ENCODE measurements at places on chromosomes 2 and 18.

GRCh38 chr2:121798617-121799016 is 43.2 kb downstream of the TSN start:
- no peak for DNase-seq

GRCh38 chr2:148096012-148096411 is 75.1 kb downstream of the MBD5 start:
- no peak for DNase-seq

DNA sequence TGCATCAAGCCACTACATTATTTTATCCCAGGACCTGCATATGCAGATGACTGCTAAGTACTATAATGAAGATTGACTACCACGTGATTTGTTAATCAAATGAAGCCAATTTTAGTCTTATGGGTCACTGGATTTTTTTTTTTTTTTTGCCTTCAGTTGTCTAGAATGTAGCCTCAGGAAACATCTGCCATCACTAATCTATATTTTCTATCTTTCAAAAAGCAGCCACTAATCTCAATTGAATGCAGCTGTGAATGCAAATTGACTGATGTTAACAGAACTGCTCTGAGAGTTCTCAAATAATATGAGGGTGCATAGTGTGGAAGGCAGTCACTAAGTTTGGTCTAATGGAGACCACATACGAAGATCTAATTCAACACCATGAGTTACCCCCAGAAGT is 106.3 kb downstream of the ABCA12 start:
- no peak for DNase-seq

DNA sequence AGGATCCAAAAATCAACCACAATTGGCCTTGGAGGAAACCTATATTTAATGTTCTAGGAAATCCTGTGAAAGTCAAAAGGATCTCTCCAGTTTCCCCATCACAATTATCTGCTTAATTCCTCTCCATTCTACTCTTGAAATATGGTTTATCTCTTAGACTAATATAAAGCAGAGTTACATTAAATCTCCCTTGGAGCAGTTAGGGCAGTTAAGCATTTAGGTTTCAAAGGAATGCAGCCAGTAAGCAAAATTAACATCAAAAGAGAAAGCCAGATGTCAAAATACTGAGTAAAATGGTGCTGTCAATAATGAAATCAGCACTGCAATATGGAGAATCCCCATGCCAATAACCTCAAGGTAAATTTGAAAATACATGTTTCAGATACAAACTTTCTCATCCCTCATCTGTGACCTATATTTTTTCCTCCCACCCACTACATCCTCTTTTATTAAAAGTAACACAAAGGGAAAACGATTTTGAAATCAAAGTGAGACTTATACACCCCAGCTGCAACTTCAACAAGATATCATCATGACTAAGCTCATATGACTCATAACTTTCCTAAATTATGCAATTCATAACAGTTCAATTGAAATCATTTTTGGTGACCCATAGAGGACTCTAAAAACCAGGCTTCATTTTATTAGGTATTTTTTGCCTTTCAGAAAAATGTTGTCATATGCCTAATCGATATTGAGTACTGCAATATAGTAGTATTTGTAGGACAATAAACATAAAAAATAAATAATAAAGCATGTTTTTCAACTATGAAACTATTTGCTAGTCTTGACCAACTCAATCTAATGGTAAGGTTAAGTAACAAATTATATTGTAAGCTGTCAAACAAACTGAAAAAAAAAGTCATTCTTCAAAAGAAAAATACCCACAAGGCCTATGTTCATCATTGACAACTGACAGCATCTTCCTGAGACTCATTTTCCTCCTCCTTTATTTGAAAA is 3.1 kb downstream of the ADAM17 start:
- DNase-seq, result no peak

DNA sequence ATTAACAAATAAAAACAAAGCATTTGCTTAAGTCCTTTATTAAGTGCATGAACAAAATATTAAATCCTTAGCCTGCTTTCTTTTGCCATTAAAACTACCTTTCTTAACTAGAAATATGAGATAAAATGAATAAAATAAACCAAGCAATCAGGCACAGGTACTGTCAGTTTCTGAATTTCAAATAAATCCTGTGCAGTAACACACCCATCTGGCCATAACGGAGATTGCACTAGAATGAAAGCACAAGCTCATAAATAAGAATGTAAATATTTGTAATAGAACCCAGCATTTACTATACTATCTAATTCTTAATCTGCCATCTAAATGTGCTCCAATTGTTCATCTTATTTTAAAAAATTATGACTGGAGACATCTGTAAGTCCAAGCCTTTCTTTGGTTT is 31.9 kb downstream of the PRKRA start:
- no peak for DNase-seq

- DNase-seq, result no peak
Measured at GRCh38 chr18:47050468-47050867, 15.0 kb upstream of the ELOA2 start.

DNA sequence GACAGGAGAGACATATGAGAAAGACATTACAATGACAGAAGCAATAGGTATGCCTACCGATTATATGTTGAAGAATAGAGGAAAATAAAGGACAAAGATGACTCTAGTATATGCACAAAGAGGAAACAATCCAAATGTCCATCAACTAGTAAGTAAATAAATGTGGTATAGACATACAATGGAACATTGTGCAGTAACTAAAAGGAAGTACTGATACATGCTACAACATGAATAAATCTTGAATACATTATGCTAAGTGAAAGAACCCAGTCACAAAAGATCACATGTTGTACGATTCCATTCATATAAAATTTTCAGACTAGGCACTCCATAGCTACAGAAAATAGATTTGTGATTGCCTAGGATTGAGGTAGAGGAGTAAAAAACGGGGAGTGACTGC is 28.5 kb upstream of the PGAP1 start:
- DNase-seq, result no peak

- DNase-seq, result no peak
Measured at GRCh38 chr2:9657731-9658130, 26.9 kb upstream of the YWHAQ start.

DNA sequence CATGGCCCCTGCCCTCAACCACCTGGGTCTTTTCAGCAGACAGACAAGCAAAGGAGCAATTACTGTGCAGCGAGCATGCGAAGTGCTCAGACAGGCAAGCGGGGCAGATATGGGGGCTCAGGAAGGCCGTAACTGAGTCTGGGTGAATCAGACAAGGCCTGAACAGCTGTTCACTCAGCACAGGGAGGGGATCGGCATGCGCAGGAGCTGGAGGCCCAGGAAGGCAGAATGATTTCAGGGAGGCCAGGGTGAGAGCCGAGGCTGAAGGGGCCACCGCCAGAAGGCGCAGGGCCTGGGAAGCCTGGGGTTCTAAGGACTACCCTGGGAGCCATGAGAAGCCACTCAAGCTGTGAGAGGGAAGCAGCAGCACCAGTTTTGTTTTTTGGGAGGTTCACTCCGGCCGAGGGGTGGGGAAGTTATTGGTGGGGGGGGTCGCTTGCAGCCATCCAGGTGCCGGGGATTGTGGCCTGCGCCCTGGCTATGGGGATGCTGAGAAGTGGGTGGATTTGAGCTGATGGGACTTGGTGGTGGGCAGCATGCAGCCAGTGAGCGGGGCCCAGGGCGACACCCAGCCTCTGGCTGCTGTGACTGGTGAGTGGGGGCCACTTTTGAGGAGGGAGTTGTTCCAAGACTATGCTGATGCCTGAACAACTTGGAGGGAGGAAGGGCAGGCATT is 132.2 kb downstream of the TSN start:
- DNase-seq, result no peak

DNA sequence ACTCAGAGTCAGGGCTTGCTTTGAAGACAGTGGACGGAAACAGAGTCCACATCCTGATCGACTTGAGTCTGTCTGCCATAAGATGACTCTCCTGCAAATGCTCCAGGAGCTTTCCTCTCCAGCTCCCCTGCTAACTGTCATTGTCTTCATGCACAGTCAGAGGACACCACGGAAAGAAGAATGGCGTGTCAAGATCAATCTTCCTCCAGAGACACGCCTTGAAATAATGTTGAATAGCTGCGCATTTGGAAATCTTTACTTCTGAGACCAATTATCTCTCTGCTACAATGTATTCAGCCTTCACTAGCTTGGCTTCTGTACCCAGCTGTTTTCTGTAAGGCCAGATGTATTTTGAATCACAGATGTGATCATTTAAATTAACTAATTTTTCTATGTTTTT is 457.2 kb downstream of the CDH2 start:
- DNase-seq, result no peak

GRCh38 chr2:190267302-190267701 is 52.3 kb downstream of the HIBCH start:
- no peak for DNase-seq

- no peak for DNase-seq
Measured at GRCh38 chr18:67411116-67411515, 105.4 kb downstream of the DSEL start.

DNA sequence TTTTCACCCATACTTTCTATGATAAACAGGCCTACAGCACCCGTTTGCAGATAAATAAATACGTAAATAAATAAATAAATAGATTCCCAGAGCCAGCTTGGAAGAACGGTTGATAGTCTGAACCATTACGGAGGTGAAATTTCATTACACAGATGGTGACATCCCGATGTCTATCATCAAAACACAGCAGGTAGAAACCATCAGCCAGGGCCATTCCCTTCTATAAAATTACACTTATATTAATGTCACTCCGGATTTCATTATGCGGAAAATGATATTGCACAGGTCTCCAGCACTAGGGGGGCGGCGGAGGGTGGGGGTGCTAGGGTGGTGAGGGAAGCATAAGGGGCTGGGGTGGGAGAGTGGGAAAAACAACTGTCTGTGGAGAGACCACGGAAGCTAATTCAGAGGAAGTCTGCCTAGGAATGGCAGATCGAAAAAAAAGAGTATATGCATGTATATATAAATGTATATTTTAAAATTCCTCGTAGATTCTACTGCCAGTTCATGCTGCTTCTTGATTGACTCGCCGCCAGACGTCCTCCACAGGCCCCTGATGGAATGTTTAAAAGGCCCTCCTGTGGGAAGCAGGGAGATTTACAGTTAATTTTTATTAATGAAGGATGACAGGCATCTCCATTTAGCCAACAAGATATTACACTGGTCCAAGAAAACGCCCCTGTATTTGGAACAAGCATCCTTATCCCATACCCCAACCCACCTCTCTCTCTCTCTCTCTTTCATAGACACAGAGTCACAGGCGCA is 1906.0 kb upstream of the PIK3C3 start:
- DNase-seq, result no peak

DNA sequence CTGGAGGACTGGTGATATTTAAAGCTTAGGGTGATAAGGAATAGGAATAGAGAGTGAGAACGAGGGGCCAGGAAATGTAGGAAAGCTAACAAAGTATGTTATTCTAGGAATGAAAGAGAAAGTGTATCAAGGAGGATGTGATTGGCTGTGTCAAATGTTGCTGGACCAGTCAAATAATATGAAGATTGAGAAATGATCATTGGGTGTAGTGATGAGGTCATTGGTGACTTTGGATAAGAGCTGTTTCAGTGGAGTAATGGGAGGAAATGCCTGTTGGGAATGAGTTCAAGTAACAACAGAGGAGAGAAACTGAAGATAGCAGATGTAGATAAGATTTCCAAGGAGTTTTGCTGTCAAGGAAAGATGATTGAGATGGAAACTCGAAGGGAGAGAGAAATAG is 74.4 kb downstream of the UBE2E3 start:
- no peak for DNase-seq

GRCh38 chr2:77428946-77429345 is 93.2 kb downstream of the LRRTM4 start:
- no peak for DNase-seq

- no peak for DNase-seq
Measured at GRCh38 chr2:26128176-26128575, 44.7 kb upstream of the GAREM2 start.

GRCh38 chr18:48064978-48065600 is 134.6 kb upstream of the SMAD2 start:
- no peak for DNase-seq

DNA sequence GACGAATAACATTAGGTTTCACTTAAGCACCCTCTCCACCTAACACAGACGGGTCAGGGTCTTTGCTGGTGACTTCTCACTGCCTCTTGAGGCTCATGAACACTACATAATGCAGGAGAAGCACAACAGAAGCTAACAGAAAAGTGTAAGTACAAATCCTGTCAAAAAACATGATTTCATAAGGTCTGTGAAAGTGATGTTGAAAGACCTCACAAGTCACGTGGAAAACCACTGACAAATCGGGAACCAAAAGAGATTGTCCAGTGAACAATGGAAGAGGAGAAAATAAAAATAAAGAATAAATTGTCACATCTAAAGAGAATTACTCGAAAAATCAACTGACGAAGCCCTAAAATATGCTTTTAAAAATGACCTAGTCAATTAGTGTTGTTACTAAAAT is 14.0 kb downstream of the PSD4 start:
- no peak for DNase-seq

- DNase-seq, result no peak
Measured at GRCh38 chr2:118150294-118150693, 62.0 kb downstream of the INSIG2 start.

- no peak for DNase-seq
Measured at GRCh38 chr2:51795248-51795888, 763.4 kb upstream of the NRXN1 start.

DNA sequence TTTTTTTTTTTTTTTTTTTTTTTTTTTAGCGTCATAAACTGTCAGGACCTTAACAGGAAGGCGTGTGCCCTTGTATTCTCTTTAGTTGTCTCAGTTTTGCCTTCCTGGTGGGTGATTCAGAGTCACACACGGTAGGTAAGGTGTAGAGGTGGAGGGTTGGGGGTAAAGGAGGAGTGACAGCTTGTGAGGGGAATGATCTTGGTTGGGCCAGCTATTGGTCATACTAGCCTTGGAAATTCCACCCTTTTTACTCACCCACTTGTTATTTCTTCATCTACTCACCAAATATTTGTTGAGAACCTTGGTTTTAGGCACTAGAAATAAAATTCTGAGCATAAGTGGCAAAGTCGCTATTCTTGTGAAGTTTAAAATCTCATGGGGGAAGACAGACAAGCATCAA is 22.2 kb downstream of the SMIM21 start:
- DNase-seq, result no peak

DNA sequence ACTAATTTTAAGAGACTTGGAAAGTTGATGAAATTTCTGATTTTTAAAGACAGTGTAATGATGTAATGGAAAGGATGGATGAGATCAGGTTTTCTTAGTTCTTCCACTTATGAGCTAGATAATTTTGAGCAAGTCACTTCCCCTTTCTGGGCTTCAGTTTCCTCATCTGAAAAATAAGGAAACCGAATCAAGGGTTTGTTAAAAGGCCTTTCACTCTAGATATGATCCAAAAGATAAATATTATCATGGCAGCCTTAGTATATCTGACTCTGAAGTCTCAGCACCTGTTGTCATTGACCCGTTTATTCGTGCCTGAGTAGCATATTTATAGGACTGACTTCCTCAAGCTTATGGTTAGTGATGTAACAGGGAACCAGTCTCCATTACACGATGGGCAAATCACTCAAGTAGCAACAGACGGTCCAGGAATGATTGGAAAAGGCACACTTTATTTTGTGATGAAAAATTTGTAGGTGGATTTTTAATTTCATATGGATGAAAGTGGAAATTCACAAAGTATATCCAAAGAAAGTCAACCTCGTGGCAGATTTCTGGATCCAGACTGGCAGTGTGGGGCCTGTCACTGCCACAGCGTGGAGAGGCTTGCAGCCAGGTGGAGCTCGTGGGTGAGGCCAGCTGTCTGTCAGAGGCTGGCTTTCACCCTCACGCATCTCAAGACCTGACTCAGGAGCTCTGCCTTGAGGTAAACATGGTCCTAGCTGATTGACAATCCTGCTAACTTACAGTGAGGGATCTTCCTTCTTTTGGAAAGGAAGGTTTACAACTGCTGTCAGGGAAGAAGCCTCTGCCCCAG is 137.9 kb upstream of the CXCR4 start:
- DNase-seq, result no peak

Measured in GM19239 (cell line).